ENCODE measurements at places on chromosomes 11 and 22.
A peak's percentile ranks its signal among the peaks of the same experiment; 100 is the strongest.

GRCh38 chr11:88414981-88415413, 77.5 kb upstream of the CTSC start:
- peak; percentile 10 for DNase-seq

DNA sequence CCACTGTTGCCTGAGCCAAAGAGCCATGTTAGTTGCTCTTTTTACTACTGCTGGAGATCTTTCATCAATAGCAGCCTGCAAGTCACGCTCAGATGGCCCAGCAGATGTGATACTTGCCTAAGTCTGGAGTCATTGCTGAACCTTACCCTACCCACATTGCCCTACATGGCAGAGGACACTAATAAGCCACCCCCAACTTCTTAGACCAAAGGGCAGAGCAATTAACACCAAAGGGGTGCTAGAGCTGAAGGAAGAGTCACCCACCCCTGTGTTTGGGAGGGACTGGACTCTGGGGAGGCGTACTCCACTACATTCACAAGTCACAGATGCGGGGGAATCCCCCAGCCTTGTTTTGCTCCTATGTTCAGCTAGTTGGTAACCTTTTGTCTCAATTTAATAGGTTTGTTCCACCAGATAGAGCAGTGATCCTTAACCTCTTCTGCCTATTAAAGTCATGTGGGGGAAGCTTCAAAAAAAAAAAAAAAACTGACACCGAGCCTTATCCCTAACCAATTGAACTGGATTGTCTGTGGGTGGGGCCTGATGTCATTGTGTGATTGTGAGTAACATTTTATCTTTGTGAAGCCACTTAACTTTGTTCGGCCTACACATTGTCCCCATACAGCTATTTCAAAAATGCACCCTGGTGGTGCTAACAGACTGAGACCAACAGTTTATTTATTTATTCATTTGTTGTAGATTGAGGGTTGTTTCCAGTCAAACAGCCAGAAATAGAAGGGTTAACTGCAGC, 13.1 kb downstream of the ADM start:
- no peak for DNase-seq

DNA sequence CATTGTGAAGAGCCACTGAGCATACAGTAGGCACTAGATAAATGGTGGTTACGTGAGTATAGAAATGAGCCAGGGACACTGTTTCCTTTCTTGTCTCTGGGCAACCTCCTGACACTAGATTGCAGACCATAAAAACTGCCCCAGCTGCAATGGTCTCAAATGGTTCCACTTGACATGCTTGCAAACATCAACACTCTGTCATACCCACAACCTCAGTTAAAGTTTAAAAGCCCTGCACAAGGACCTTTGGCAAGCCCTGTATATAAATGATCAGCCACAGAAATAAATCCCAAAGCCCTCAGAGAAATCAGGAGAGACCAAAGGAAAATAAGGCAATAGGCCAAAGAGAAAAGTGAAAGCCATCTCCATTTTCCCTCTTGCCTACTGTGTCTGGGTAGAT, 20.7 kb downstream of the PLEKHA7 start:
- DNase-seq: no peak

DNA sequence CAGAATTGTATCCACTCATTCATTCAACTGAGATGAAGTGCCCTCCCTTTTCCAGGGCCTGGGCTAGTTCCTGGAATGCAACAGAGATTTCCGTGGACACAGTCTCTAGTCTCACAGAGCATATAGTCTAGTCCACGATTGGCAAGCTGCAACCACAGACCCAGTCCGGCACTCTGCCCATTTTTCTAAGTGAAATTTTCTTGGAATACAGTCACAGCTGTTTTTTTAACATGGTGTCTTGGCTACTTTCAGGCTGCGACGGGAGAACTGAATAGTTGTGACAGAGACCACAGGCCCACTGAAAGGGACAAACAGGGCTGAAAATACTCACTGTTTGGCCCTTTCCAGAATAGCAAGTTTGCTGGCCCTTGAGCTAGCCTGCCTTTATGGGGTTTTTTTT, 29.2 kb downstream of the ALG12 start:
- DNase-seq: no peak

DNA sequence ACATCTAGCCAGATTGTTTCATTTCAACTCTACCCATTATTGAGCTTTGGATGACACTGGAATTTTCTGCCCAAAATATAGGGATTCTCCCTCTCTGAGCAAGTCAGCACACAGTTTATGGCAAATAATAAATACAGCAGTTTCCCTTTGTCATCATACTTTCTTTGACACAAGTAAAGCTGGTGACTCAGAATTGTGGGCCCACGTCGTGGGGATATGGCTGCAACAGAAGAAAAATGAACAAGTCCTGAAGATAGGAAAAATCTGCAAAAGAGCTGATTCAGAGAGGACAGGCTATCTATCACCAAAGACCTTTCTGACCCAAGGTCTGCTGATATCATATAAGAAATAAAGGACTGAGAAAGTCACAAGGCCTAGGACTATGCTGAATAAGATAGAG, 236.3 kb upstream of the ZC3H12C start:
- DNase-seq: no peak

DNA sequence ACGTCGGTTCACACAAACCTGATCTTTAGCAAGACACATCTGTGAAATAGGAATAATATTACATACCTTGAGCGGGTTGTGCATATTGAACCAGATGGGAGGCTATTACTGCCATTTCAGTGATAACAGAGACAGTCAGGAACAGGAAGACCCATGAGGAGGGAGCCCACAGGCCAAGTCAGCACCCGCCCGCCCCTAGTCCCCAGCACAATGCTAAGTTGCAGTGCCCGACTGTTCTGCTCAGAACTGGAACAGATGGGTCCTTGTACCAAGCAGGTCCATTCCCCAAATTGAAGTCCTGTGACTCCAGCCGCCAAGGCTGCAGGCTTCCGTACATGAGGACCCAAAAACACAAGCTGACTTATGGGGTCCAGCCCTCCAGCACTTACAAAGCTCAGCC, 9.3 kb downstream of the CXCR5 start:
- no peak for DNase-seq

DNA sequence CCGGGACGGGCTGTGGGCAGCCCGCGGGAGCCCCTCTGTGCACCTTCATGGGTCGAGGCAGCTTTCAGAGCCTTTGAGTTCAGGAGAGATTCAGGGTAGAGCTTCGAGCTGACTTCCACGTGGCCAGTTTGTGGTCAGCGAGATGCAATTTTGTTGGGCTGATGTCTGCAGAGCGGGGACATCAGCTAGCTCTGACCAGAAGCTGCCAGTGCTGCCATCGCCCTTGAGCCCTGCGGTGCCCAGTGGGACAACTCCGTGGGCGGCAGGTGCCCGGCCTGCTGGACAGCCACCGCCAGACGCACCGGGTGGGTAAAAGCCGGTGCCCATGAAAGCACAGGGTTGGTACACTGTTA, 719 bp downstream of the TALDO1 start:
- no peak for DNase-seq

- no peak for DNase-seq
These were observed 185.5 kb downstream of the SWAP70 start for GRCh38 chr11:9849389-9849788.

DNA sequence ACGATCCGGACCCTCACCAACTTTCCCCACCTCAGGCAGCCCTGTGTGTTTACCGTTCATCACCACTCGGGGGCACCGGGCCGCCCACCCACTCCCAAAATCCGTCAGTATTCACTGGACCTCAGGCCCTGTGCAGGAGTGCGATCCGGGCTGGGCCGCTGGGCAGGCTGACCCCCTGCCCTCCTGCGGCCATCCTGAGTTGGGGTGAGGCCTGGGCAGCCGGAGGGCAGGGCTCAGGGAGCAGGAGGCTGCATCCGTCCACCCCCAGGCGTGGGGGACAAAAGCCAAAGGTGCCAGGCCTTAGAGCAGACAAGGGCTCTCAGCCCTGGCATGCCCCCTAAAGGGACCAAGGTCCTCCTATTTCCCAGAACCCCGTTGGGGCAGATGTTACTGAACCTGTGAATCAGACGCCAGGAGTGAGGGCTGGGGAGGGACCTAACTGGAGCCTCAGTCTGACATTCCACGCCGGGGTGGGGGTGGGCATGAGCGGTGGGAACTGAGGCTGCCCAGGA, 16.8 kb upstream of the TMEM191C start:
- no peak for DNase-seq

GRCh38 chr11:71301858-71302533, 49.6 kb upstream of the SHANK2 start:
- no peak for DNase-seq

- DNase-seq: no peak
These were observed 20.3 kb upstream of the YPEL1 start for GRCh38 chr22:21755851-21756284.

DNA sequence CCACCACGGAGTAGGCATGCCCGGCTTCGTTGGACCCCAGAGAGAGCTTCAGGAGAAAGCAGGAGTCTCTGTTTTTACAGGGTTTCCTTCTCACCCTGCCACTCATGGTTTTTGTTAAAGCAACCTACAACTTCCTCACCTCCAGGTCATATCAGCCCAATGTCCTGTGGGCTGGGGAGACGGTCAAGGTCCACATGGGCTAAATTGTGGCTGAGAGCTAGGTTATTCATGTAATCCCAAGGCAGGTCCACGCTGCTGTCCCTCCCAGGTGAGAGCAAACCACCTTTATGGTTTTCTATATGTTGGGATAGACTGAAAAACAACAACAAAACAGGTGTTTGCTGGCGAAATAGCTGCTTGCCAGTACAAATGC, 19.5 kb downstream of the TSPAN32 start:
- DNase-seq: no peak

- DNase-seq: no peak
These were observed 31.1 kb upstream of the DDI1 start for GRCh38 chr11:104005234-104005855.

- DNase-seq: no peak
These were observed 34.0 kb downstream of the HIPK3 start for GRCh38 chr11:33291004-33291777.

DNA sequence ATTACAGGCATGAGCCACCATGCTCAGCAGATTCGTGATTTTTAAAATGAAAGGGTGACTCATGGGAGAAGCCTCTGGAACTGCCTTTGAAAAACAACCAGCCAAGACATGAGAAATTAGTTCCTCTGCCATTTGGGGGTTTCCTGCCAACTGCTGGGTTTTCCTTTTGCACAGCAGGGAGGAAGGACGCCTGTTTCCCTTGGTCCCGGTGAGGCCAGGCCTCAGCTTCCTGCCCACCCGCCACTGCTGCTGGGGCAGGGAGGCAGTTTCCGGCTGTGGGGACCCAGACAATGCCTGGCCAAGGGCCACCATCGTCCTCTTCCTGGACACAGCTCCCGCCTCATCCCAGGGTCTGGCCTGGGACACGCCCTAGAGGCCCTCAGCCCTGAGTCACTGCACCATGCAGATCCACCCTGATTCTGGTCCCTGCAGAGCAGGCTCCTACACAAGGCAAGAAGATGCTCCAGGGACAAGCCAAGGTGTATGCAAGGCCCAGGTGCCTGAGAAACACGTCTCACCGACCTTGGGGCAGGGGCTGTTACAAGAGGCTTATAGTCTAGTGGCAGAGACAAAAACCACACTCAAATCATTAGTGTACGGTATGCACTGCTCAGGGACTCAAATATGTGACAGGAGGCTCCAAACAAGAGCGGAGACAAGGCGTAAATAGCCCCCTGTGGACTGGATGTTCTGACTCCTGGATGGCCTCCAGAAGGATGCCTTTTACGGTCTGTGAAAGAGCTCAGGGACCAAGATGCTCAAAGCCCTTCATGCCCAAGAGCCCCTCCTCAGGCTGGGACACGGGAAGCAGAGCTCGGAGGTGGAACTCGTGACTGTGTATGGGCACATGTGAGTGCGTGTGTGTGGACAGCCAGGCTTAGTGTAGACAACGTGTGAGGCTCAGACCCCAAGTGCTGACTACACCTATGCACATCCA, 10.0 kb downstream of the PPM1F start:
- peak; percentile 24 for DNase-seq

- no peak for DNase-seq
These were observed 16.6 kb downstream of the IL10RA start for GRCh38 chr11:118002541-118003423.

GRCh38 chr11:29432719-29433325, 584.0 kb downstream of the KCNA4 start:
- DNase-seq: no peak

DNA sequence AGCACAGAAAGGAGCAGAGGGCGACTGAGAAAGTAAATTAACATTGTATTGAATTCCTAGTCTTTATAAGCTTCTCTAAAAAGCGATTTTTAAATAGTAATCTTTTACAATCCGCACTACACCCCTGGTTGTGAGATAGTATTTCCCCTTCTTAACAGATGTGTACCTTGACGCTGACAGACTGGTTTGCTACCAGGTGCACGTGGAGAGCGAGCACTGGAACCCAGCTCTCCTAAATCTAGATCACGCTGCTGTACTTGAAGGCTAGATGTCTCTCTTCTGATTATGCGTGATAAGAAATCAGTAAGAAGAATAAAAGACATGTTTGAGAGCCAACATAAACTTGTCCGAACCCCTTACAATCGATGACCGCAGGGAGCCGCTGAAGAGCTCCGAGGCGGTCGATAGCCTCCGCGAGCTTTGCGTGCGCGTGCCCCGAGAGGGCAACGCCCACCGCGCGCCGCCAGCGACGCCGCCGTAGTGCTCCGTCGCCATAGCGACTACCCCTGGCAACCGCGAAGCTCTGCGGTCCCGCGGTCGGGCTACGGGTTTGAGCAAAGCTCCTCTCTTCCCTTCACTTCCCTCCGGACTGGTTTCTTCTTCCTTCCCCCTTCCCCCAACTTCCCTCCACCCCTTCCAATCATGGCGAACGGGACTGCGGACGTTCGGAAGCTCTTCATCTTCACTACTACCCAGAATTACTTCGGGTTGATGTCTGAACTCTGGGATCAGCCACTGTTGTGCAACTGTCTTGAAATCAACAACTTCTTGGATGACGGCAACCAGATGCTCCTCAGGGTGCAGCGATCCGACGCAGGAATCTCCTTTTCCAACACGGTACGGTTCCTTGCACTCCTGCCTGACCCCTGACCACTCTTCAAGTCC, at the start of gene DYNC2H1:
Gene DYNC2H1, plus strand, starts transcription at position 494 of the 885 bp plus-strand sequence. Its CDS starts 149 bp downstream, at position 643.
- peak; percentile 85 for DNase-seq

DNA sequence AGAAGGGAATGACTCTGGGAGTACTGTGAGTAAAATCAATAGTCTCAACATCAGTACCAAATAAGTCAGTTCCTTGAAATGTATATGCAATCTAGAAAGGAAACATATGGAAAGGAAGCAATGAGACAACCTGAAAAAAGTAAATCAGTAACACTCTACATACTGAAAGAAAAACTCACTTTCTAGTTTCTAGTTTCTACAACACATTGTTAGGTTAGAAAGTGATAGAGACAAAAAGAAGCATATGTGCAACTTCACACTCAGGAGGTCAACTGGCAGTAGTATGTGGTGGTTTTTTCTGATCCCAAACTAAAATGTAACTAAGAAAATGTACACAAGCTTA, 156.5 kb upstream of the SOX6 start:
- DNase-seq: no peak

DNA sequence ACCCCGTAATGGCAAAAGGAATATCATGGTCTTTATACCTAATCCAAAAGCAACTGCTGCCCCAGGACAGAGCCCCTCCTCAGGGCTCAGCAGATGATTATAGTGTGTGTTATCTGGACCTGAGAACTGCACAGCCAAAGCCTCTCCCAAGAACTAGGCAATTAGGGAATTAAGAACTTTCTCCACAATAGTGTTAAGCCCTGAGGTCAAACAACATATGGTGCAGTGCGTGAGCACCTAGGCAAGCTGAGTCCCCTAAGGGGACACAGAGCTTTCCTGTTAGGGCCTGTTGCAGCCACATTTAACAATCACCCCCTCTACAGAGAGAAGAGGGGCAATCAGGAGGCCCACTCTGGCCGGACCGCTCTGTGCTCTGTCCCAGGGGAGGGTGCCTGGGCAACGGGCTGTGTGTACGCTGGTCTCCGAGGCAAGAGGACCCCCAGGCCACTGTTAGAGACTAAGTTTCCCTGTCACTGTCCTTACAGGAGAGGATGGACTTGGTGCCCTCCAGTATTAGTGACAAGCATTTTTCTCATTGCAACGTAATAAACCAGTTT, 1.4 kb upstream of the KCNJ5 start:
- no peak for DNase-seq
